ENCODE measurements at places on chromosomes 7 and 10. TPM values are rescaled to one million over a fixed set of nuclear protein-coding genes. Genes with fewer than 3 reads are reported as not detected.

PAPOLB gene
- 0.15 TPM for total RNA-seq

NXPH1 gene
- total RNA-seq = not detected

PIK3CG gene
- total RNA-seq = 6.7 TPM

ATOH7 gene
- total RNA-seq = not detected

AKR1C8 gene
- total RNA-seq = not detected

AKR1C4 gene
- total RNA-seq = not detected

AQP1 gene
- total RNA-seq = 9.3 TPM

ELN gene
- total RNA-seq = 0.30 TPM

TRIM50 gene
- total RNA-seq = not detected

ODAD2 gene
- total RNA-seq = 0.32 TPM

AKR1C2 gene
- total RNA-seq = 0.61 TPM

C10orf62 gene
- total RNA-seq = not detected

FAM200A gene
- total RNA-seq = 5.6 TPM

LLCFC1 gene
- total RNA-seq = not detected

HYAL4 gene
- not detected for total RNA-seq

FFAR4 gene
- not detected for total RNA-seq

TNS3 gene
- 21.4 TPM for total RNA-seq

C10orf143 gene
- 0.65 TPM for total RNA-seq

ARHGAP22 gene
- 29.9 TPM for total RNA-seq

KNDC1 gene
- under 0.01 TPM for total RNA-seq

IKZF1 gene
- total RNA-seq = not detected

AGMO gene
- 8.2 TPM for total RNA-seq
